Left cardiac atrium (tissue), 4 donors: ENCODE measurements at places on chromosomes 11 and 22. TPM values are rescaled to one million over a fixed set of nuclear protein-coding genes. Genes with fewer than 3 reads are reported as not detected.

The MAP6 gene
- total RNA-seq, result 5.9 TPM

The SLC43A3 gene
- 39.3 TPM for total RNA-seq

The SLC22A9 gene
- total RNA-seq, result not detected

DNA sequence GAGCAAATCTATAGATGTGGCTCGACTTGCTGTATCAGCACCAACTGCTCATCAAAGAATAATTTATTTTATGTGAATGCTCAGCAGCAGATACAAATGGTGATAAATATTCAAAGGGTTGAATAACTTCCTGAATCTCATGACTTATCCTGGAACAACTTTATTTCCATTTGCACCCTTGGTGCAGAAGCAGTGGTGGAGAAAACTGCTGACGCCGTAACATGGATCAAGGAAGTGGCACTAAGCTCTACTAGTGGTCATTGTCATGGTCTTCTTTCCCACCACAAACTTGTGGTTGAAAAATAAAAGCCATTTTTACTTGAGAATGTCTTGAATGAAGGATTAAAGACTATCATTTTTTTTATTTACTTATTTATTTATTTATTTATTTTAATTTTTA is 14.6 kb downstream of the MARK2 start:
- no peak for DNase-seq

DNA sequence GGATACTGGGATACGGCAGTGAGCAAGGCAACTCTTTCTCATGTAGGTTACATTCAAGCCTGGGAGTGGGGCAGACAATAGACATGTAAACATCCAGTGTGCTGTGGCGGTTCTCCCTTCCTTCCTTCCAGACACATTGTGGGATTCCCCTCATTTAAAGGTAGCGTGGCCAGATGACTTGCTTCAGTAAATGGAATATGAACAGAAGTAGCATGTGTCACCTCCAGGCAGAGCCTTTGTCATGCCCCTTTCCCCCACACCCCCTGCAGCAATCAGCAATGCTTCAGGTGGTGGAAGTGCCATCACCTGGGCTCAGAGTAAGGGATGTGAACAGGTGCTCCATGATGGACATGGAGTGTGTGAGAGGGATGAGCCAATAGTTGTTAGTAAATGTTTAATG is 34.8 kb upstream of the TTC12 start:
- no peak for DNase-seq

DNA sequence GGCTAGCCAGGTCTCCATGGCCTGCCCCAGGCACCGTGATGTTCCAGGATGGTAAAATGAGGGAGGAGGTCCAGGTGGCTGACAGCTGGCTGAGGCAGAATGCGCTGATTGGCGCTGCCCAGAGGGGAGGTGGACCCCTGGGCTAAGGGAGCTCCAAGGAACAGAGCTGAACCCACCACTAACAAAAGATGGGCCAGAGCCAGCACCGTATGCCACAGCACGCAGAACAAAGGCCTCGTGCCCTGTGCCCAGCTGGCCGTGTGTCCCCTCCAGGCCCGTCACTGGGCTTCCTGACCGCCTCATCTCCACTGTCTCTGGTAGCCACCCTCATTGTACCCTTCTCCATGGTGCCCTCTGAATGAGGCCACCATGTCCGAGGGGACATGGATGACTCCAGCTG is 19.6 kb upstream of the PRODH start:
- DNase-seq, result no peak

DNA sequence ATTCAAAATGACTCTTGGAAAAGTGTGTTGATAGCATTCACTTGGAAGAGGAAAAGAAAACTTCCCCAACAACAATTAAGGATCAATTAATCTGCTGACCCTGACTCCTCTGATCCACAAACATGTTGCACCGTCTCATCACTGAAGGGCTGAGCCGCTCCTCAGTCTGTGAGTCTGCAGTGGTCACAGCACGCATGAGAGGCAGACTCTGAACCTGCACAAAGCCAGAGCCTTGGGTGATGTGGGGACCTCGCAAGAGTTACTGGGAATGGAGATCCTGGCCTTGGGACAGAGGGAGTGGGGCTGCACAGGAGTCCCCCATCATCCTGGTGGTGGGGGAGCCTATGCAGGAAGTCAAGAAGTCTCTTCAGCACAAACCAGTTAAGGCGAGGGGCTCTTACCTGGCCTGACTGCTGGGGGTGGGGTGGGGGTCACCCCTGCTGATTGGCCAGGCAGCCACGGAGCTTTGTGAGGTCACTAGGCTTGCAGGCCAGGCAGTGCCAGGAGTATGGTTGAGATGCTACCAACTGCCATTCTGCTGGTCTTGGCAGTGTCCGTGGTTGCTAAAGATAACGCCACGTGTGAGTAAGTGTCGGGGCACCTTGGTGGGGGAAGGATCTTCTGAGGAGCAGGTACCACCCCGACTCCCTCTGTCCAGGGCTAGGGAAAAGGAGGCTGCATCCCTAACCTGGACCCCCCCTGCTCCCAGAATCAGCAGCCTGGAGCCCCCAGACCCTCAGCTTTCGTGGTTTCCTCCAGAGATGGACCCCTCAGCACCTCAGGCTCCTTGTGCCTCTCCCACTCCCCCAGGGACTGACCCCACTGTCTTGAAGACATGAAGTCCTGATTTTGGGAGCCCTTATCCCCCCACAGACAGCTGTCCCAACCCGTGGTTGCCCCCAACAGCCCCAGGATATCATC is at the start of gene ACR:
Gene ACR (plus strand): TSS at position 477 of the 921 bp plus-strand sequence. CDS start 32 bp downstream, at position 509.
- DNase-seq, result no peak

DNA sequence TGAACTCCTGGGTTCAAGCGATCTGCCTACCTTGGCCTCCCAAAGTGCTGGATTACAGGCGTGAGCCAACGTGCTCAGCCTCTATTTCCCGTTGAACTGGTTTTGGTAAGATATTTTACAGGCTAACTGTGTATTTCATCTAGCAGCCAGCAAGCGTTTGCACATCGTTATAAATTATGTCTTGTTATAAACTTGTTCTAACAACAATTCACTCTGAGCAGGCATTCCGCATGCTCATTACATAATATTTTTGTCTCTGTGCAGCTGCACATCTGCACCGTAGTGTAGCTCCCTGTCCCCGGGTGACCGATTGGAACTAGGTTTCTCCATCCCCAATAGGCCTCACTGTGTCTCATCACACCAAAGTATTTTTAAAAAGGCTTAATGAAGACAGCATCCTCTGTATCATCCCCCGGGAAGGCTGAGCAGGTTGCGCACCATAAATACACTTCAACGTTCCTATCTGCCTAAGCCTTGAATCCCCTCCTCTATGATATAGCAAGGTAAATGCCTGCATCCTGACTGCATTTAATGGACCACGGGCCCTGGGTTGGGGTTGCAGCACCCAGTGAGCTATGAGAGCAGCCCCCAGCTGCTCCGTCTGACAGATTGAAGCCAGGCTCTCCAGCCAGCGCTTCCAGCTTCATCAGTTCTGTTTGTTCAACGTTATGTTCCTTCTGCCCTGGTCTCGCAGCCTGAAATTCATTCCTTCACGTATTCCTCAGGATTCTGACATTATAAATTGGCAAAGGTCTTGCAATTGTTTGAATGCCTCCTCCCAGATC is 47.7 kb downstream of the TST start:
- no peak for DNase-seq

DNA sequence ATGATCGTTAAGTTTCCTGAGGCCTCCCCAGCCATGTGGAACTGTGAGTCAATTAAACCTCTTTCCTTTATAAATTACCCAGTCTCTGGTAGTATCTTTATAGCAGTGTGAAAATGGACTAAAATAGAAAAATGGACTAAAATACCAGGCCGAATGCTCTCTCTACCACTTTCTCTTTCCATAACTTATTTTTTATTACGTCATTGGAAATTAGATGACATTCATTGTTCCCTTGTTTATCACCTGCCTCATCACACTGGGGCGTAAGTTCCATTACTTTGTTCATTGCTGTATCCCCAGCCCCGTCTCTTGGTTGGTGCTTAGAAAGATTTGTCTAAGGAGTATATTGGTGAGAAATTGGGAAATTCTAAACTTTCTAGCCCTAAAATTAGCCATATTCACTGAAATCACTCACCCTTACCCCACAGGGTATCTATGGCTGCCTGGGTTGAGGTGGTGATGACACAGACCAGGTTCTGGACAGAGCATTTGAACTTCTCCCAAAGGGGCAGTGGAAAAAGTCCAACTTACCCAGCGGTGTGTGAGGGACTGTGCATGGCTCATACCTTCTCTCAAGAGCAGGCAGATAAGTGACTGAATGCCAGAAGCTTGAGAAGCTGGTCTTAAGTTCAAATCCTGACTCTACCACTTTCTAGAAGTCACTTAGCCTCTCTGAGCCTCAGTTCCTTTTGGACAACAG is 50.9 kb upstream of the TP53I11 start:
- no peak for DNase-seq

DNA sequence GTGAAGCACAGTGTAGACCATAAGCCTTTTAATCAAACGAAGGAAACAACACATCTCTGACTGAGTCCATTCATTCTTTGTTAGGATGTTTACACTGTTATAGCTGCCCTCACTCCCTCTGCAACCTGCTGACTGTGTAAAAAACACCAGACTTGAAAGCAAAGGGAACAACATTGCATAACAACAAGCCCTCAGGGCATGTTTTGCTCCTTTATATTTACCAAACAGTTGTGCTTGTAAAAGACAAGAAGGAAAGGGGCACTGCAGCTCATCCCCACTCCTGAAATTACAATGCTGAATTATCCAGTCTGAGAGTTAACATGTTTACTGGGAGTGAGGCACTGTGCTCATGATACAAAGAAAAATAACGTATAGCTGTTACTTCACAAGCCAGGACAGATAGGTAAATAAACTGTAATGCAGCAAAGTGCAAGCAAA is 46.4 kb downstream of the RAB30 start:
- no peak for DNase-seq

- peak; percentile 17 for DNase-seq
Measured at GRCh38 chr11:125404157-125404810, 91.8 kb downstream of the FEZ1 start.

GRCh38 chr22:39449708-39450107 is 7.1 kb upstream of the MGAT3 start:
- DNase-seq, result no peak
